ENCODE measurements at places on chromosomes 16 and 17.

DNA sequence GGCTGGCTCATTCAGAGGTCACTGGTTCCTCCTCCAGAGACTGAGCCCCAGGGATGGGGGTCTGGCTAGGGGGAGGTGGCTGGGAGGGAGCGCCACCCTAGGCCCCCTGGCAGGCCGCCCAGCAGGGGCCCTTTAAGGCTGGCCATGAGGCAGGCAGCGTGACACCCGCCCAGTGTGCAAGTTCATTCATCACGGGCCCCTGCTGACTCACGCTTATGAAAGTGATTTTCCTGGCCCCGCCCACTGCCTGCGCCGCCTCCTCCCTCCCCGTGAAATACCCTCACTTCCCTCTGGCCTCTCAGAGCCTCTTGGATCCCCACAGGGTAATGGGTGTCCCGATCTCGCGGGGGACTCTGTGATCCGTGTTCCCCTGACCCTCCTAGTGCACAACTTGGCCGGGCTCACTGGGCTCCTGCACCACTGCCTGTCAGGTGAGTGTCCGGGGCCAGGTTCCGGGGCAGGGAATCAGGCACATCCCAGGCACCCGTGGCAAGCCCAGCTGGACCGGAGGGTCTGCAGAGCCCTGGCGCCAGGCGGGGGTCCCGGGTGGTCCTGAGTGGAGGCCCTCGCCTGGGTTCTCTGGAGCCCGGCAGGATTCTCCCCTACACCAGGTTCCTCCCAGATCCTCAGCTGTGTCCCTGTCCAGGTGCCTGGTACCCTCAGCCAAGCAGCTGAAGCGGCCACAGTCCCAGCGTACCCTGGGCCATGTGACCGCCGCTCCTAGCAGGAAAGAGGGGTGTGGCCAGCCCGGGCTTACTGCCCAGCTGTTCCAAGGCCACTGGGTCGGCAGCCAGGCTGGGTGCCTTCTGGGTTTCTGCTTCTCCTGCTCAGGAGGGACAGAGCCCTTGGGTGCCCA is at the start of gene OSGIN1:
Gene OSGIN1 (plus strand): TSS at position 301 of the 856 bp plus-strand sequence. CDS start 4,432 bp downstream, outside the sequence.
- DNase-seq: peak; percentile 21

- DNase-seq: no peak
Observed at GRCh38 chr16:4200781-4201137, 41.1 kb downstream of the SRL start.

DNA sequence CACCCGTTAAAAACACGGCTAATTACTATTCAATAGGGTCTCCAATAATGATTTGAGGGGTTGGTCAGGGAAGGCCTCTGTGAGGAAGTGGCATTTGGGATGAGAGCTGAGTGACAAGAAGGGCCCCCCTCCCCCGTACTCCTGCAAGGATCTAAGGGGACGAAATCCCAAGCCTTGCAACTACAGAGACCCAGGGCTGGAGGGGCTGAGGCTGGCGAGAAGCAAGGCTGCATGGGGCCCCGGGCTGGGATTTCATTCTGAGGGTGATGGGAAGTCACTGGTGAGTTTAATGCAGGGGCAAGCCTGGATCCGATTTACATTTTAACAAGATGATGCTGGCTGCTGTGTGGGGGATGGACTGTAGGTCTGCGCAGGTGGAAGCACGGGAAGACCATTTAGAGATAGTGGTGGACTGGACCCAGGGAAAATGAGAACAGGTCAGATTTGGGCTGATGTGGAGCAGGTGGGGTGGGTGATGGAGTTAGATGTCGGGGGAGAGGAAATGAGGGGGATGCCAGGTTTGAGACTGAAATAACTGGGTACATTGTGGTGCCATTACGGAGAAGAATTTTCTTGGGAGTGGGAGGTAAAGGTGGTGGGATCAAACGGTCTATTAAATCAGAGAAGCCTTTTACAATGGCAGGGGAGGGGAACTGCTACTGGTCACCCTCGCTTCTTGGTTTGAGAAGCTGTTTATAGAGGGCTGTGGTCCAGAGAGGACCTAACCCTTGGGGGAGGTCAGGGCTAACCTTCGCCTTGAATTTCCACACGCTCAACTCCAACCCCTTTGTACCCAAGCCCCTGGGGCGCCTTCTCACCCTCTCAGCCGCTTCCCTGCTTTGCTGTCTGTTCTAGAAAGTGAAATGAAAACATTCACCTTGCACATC is 932 bp upstream of the MYBBP1A start:
- DNase-seq: no peak

GRCh38 chr17:5210091-5210490 is 18.4 kb upstream of the ZNF594 start:
- DNase-seq: no peak

DNA sequence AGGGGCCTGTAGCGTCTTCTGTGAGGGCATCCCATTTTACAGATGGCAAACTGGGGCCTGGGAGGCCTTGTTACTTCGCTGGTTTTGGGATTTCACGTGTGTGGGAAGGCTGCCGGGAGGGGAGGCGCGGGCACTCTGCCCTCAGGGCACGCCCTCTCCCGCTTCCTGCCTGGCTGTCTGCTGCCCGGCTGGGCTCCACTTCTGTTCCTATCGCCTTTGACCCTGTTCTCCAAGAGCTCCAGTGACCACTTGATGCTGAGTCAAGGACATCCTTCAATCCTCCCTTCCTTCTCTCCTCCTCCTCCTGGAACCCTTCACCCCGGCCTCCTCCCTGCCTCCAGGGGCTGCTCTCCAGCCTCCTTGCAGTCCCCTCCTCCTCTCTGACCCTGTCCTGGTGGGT is 16.0 kb downstream of the SPNS3 start:
- no peak for DNase-seq

GRCh38 chr16:1696863-1697262 is 9.1 kb upstream of the MAPK8IP3 start:
- no peak for DNase-seq

GRCh38 chr17:41581366-41582060 is 5.2 kb downstream of the KRT14 start:
- no peak for DNase-seq

- DNase-seq: no peak
Observed at GRCh38 chr16:48197294-48197693, 41.5 kb upstream of the ABCC12 start.

GRCh38 chr16:49014277-49015224 is 267.1 kb downstream of the CBLN1 start:
- DNase-seq: no peak

DNA sequence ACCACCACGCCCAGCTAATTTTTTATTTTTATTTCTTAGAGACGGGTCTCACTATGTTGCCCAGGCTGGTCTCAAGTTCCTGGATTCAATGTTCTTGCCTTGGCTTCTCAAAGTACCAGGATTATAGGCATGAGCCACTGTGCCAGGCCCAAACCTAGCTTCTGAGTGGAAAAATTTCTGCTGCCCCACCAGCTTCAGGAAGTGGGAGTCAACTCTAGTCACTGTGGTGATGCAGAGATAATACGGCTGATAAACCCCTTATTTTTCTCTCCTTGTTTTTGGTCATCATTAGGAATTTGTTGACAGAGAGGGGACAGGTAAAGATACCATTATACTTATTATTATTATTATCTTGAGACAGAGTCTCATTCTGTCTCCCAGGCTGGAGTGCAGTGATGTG is 27.8 kb upstream of the PHOSPHO1 start:
- no peak for DNase-seq

GRCh38 chr16:754656-755055 is 5.9 kb upstream of the MSLN start:
- DNase-seq: no peak

DNA sequence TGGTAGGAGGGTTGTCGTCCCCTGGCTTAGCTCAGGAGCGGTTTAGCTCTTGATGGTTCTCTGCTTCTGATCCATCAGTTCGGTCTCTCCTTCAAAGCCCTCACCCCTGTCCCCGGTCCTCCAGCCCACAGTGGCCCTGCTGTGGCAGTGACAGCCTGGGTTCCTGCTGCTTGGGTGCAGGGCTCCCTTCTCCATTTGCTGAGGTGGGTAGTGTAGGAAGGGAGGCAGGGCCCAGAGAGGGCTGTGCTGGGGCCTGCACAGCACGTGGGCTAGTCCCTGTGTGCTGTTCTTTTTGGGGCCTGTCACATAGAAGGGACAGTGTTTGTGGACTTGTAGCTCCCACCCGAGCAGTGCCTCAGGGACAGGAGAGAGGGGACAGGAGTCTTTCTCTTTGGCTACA is 18.3 kb downstream of the TMEM94 start:
- DNase-seq: no peak

- DNase-seq: no peak
Observed at GRCh38 chr16:85915125-85915845, 16.3 kb downstream of the IRF8 start.

GRCh38 chr16:64826374-64826773 is 295.5 kb downstream of the CDH11 start:
- no peak for DNase-seq

DNA sequence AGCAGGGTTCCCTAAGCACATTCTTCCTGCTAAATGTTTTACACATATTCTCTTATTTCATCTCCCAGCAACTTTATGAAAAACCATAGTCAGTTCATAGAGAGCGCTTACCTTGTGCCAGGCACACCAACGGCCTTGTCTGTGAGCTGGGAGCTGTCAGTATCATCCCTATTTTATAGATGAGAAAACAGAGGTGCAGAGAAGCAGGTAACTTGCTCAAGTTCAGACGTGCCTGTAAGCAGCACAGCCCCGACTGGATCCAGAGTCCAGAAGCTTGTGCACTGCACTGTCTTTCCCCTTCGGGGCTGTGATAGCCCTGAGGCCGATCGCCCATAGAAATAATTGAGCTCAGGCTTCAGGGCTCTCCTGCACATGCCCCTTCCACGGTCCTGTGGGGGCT is 6.2 kb downstream of the AQP8 start:
- DNase-seq: no peak

GRCh38 chr17:76500074-76500746 is 1.0 kb downstream of the RHBDF2 start:
- no peak for DNase-seq

GRCh38 chr17:73091770-73092522 is 542 bp downstream of the SLC39A11 start:
- no peak for DNase-seq

- no peak for DNase-seq
Observed at GRCh38 chr16:52090080-52090479, 456.9 kb downstream of the TOX3 start.

- DNase-seq: no peak
Observed at GRCh38 chr17:40554646-40555295, 10.5 kb downstream of the CCR7 start.

- no peak for DNase-seq
Observed at GRCh38 chr16:67088551-67088950, 21.2 kb upstream of the PHAF1 start.

- no peak for DNase-seq
Observed at GRCh38 chr17:859061-859823, 77.1 kb downstream of the MRM3 start.

DNA sequence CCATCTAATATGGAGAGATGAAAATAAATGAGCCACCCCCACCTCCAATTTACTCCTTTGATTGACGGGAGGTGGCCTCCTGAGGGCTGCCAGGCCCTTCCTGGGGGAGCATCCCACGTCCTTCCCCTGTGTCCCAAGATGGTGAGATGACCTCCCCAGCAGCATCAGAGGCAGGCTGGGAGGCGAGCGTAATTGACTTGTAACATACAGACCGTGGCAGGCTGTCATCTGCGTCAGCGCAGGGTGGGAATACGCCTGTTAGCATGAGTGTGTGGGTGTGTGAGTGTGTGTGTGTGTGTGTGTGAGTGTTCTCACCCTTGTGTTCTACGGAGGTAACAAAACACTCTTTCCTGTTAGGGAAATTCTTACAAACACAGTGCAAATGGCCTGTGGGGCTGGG is 156.9 kb upstream of the CIBAR2 start:
- no peak for DNase-seq

DNA sequence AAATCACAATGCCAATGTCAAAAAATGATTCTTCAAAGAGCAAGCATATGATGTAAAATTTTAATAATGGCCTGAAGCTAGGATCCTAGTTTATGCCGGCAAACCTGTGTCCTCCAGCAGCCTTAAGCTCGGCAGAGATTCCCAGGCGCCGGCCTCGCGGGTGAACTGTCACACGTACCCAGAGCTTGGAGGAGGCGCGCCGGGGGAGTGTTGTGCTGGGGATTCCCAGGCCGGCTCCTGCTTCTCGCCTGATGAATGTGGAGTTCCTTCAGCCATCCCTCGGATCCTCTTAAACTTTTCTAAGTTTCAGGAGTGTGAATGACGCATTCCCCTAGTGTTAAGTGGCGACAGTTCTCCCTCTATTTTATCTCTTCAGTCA is 19.1 kb upstream of the NTN1 start:
- no peak for DNase-seq

- no peak for DNase-seq
Observed at GRCh38 chr16:4556112-4556511, at the start of gene C16orf96. Gene C16orf96, plus strand, starts transcription at chr16:4556340. Its CDS starts 150 bp downstream, at chr16:4556490.

GRCh38 chr17:6671431-6671830 is 19.9 kb downstream of the C17orf100 start:
- DNase-seq: no peak

DNA sequence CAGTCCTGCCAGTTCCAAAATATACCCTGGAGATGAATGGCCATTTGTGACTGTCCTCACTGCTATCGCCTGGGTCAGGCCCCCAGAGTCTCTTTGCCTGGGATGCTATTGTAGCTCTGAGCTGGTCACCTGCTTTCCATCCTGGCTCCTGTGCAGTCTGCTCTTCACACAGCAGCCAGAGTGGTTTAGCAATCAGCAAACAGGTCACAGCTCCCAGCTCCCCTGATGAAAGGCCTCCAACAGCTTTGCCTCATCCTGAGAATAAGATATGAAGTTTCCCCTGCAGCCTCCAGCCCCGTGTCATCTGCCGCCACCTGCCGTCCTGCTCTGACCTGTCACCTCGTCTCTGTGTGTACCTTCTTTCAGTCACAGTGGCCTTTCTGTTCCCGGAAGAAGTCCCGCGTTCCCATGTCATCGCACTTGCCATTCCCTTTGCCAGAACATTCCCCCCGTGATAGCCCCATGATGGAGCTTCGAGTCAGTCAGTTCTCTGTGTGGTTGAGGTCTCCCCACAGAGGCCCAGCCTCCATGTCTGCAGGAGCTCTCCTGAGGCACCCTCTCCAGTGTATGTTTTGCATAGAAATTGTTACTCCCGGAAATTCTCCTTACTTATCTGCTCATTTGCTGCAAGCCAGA is 281.5 kb downstream of the SNX29 start:
- DNase-seq: no peak

DNA sequence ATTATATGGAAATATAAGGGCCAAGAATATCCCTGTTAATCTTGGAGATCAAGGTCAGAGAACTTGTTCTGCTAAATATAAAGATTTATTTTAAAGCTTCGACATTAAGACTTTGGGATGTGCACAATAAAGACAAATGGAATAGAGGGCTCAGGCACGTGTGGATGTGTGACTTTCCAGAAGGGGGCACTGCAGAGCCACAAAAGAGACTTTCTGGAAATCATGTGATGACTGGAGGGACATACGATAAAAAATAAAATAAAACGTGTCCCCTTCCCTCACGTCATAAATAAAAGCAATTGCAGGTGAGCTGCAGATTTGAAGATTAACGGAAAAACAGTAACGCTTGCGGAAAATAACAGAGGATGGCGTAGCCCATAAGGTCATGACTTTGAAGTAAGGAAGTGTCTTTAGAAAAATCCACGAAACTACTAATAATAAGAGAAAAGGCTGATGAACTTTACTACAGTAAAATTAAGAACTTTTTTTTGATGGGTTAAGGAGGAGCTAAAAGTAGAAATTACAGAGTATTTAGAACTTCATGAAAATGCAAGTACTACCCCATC is 9.4 kb upstream of the ENGASE start:
- DNase-seq: no peak

GRCh38 chr16:89176147-89176690 is 4.7 kb downstream of the CDH15 start:
- DNase-seq: no peak

GRCh38 chr17:35086931-35087573 is 23.5 kb upstream of the RFFL start:
- no peak for DNase-seq
